Gastroesophageal sphincter (tissue), 4 donors: ENCODE measurements at places on chromosomes 16 and 17. TPM values are rescaled to one million over a fixed set of nuclear protein-coding genes. Genes with fewer than 3 reads are reported as not detected.

DNA sequence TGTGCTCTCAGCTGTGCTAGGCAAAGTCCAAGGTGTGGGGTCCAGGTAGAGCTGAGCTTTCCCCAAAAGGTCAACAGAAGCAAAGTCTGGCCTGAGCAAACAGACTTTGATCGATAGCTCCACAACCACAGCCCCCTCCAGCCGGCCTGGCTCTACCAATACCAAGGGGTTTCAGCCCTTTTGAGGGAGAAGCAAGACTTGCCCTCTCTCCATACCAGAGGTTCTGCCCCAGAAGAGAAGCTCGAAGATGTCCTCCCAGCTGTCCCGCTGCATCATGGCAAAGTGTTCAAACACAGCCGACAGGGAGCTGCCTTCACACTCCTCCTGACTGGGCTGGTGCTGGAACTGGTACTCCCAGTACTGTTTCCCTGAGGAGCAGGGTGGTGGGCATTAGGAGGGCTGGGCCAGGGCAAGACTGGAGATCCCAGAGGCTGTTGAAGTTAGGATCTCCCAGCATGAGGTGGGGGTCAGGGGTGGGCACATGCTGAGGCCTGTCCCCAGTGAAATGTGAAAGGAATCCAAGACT is 1.7 kb downstream of the VTN start:
- no peak for ATAC-seq

CDH8 gene
- total RNA-seq = 0.40 TPM

- no peak for ATAC-seq
Measured at GRCh38 chr17:51487947-51488346, 227.6 kb downstream of the UTP18 start.

TAT gene
- total RNA-seq = not detected

- no peak for ATAC-seq
Measured at GRCh38 chr17:57566721-57567120, 178.4 kb downstream of the CCDC182 start.

GRCh38 chr17:69048634-69049033 is 12.1 kb downstream of the ABCA9 start:
- ATAC-seq = no peak

GRCh38 chr17:43430936-43431713 is 32.3 kb downstream of the ARL4D start:
- ATAC-seq = no peak

- ATAC-seq = no peak
Measured at GRCh38 chr17:28860363-28860808, 5.6 kb downstream of the ERAL1 start.

DNA sequence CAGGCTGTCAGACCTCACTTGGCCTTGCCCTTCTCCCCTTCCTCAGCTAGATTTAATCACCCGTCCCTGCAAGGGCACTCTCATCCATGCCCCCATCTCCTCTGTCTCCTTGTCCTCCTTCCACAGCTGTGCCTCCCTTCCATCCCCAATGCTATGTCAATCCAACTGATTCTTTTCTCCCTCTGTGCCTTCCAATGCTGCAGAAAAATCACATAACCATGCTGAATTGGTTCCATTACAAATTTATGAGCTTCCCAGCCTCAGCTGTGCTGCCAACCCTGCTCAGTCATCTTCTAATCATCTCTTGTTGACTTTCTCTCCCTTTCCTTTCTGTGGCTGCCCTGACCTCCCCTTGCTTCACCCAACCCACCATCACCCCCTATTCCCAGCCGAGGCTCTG is 56.3 kb upstream of the PIRT start:
- no peak for ATAC-seq

GRCh38 chr17:81404558-81405165 is 9.4 kb downstream of the BAHCC1 start:
- no peak for ATAC-seq

DNA sequence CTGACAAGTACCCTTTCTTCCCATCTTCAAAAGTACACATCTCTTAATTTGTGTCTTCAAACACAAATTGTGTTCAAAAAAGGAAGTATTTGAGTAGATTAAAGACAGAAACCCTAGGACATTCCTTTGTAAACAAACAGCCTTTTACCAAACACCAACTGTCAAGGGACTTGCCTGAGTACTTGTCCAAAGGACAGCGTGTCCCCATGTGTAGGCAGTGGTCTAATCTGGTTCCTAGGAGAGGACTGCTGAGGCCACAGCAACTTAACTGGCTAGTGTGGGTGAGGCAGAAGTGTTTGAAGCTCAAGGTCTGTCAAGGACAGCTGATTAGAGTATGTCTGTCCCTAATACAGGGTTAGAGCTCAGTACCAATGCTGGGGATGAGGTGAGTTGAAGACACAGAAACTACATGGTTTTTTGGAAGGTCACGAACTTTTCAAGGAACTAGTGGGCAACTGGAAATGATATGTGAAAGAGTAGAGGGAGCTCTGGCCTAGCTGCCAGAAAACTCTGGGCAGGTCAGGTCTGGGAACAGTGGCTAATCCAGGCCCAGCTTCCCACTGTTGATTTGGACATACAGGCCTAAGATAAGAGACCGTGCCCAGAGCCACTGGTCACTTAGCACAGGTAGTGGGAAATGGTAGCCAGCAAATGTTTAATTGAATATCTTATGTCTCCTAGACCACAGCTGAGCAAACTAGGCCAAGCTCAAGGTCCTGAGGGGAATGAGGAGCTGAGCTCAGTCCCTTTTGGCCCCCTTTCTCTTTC is 10.1 kb downstream of the HMOX2 start:
- peak; percentile 48 for ATAC-seq

MRPL12 gene
- total RNA-seq = 27.5 TPM

DNA sequence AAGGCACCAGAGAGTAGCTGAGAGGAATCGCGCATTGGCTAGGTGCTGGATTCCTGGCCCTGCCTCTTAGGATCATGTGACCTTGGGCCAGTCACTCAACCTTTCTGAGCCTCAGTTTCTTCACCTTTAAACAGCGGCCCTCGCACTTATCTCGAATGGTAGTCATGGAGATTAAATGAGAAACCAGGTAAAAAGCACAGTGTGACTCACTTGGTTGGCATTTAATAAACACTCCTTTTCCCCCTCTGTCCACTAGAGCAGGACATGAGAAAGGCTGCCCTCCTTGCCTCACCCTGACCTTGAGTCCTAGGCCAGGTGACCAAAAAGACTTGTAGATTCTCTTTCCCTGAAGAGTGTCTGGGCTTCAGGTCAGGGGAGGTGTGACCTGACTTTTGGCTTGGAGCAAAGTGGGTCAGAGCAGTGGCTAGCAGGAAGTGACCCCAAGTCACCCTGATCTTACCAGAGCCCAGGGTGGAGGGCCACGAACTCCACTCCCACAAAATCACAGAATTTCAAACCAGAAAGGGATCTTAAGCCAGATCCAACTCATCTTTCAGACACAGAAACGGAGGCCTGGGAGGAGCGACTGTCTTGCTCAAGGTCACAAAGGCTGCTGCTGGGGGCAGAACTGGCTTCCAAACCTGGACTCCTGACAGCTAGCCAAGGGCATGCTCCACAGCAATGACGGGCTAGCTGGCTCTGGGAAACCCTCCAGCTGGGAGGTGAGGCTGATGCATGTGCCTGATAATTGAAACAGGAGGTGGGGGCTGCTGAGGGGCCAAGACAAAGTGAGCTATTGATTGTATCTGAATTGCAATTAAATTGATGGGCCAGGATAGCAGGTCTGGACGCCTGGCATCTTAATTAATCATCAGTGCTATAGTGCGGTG is 65.2 kb downstream of the PIPOX start:
- no peak for ATAC-seq

ZNF319 gene
- total RNA-seq = 7.3 TPM

DRC7 gene
- total RNA-seq = 0.15 TPM

GRCh38 chr17:71628306-71628705 is 492.5 kb upstream of the SOX9 start:
- ATAC-seq = no peak

GRCh38 chr17:78111016-78111726 is 17.4 kb downstream of the TMC6 start:
- no peak for ATAC-seq
